ENCODE measurements at places on chromosomes 16 and 17.

GRCh38 chr16:70437582-70438557 is 1.0 kb downstream of the ST3GAL2 start:
- no peak for DNase-seq

GRCh38 chr17:50953831-50954601 is 87.9 kb upstream of the TOB1 start:
- DNase-seq: no peak

DNA sequence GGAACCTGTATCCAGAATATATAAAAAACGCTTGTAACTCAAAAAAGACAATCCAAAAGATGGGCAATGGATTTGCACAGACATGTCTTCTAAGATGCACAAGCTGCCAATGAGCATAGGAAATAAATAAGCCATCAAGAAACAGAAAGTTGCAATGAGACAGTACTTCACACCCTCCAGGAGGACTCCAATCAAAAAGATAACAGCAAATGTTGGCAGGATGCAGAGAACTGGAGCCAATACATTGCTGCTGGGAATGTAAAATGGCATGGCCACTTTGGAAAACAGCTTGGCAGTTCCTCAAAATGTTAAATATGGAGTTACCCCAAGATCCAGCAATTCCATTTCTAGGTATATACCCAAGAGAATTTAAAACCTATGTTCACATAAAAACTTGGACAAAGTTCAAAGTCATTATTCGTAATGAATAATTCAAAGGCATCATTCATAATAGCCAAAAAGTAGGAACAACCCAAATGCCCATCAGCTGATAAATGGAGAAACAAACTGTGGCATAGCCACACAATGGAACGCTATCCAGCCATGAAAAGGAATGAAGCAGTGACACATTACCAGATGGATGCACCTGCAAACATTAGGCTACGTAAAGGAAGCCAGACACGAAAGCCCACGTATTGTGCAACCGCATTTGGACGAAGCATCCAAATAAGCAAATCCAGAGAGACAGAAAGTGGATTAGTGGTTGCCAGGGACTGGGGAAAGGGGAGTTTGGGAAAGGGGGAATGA is 25.6 kb downstream of the GGA2 start:
- DNase-seq: no peak

DNA sequence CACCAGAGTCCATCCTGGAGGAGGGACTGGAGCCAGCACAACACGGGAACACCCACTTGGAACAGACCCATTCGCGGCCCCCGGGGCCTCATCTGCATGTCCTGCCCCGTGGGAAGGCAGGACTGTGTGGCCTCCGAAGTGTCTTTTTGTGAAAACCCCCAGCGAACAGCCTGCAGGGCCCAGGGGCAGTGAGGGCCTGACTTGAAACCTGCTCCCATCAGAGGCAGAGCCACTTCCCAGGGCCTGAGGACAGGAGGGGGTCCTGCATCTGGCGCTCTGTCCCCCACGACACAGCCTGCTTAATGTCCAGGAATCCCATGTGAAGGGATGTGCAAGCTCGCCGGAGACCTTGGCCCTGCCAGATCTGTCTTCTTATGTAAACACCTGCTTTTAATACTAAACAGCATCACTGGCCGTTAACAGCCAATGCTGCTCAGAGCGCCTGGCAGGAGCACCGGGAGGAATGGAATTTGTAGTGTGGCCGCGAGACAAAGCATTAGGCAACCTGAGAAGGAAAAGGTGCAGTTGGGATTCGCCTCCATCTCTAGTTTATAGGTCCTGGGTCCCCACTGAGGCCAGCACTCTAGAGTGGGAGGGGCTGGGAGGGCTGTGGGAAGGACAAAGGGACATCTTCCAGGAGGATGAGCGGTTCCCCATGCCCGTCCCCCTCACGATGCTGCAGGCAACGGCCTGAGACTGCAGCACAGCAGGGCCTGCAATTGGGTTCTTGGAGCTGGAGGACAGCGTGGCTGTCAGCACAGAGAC is 9.6 kb upstream of the EVPL start:
- no peak for DNase-seq

- no peak for DNase-seq
These were observed 2.2 kb upstream of the PHLPP2 start for GRCh38 chr16:71726476-71727315.

DNA sequence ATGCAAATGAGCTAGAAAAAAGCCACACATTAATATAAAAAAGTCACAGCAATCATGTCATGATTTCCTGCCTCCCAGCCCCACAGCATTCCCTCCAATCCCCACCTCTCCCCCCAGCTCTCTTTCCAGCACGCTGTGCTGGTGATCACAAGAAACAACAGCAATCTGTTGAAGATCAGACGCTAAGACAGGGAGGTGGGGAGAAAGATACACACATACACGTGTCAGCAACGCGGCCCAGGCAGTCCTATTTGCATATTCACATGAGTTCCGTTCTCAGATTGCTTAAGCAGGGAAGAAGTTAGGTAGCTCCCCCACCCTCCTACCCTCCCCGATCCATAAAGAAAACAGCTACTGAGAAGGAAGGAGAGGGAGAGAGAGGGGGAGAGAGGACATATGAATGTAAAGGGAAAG is 405.5 kb upstream of the PSMD7 start:
- DNase-seq: no peak

DNA sequence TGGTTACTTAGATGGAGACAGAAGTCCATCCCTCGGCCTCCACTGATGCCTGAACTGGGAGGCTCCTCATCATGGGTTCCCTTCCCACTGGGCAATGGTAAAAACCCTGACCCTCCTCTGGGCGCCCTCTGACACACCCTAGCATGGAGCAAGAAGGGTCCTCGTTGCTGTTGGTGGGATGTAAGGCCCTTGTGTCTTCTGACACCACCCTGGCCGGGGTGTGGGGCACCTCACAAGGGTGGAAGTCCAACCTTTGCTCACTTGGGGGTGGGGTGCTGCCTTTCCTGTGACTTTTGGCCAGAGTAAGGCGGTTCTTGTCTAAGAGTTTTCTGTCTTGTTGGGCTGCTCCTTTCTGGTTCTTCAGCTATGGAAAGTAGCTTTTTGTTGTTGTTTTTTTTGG is 28.7 kb downstream of the MPRIP start:
- DNase-seq: no peak

Measured in stimulated activated CD8-positive, alpha-beta memory T cell treated with anti-CD3 and anti-CD28 coated beads, Interleukin-7, amount 100 ng/mL, for 1 hour (primary cell).